ENCODE measurements at places on chromosomes 5 and 9.

DNA sequence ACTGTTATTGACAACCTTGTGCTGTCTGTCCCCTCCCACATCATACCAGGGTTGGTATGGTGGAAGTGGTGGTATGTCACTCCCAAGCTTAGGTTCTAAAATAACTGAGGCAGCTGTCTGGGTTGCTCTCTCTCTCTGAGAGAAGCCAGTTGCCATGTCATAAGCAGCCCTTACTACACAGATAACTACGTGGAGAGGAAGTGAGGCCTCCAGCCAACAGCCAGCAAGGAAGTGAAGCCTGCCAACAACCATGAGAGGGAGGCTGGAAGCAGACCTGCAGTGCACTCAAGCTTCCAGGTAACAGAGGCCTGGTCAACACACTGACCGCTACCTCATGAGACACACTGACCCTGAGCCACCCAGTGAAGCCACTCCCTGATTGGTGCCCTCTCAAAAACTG is 18.6 kb downstream of the CTNNAL1 start:
- DNase-seq = no peak

DNA sequence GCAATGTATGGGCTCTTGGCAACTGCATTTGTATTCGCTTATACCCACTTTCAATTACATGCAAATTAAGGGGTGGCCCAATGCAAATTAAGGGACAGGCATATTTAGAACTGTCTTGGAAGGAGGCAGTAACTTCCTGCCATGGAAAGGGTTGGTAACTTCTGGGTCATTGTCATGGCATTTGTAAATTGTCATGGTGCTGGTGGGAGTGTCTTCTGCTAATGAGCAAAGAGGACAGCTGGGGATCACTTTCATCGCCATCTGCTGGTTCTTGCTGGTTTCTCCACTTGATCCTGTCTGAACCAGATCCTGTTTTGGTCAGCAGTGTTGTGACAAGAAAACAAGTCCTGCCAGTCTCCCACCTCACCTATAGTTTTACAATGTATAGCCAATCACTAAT is 23.3 kb upstream of the UGT3A2 start:
- no peak for DNase-seq

- no peak for DNase-seq
Measured at GRCh38 chr5:140364472-140364765, 4.4 kb downstream of the SLC4A9 start.

GRCh38 chr9:116656501-116656971 is 30.6 kb upstream of the TRIM32 start:
- no peak for DNase-seq

DNA sequence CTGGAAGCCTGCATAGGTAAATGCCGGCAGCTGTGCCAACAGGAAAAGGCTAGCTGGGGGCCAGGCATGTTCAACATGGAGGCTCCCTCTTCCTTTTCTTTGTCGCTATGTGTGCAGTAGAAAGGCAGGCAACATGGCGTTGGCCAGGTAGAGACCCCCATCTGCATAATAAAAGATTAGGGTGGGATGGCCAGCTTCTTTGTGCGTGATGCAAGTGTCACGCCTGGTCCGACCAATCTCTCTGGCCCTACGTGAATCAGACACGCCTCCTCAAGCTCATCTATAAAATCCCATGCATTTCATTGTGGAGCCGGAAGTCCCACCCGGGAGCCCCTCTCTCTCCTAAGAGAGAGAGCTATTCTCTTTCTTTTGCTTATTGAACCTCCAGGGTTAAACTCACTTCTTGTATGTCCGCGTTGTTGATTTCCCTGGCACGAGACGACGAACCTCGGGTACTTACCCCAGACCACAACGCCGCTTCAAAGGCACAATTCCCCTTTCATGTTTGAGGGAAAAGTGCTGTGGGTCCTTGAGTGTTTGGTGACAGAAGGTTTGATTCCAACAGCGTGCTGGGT is 25.0 kb upstream of the C5orf47 start:
- no peak for DNase-seq

GRCh38 chr9:72627956-72628540 is 106.6 kb downstream of the TMC1 start:
- DNase-seq = no peak

DNA sequence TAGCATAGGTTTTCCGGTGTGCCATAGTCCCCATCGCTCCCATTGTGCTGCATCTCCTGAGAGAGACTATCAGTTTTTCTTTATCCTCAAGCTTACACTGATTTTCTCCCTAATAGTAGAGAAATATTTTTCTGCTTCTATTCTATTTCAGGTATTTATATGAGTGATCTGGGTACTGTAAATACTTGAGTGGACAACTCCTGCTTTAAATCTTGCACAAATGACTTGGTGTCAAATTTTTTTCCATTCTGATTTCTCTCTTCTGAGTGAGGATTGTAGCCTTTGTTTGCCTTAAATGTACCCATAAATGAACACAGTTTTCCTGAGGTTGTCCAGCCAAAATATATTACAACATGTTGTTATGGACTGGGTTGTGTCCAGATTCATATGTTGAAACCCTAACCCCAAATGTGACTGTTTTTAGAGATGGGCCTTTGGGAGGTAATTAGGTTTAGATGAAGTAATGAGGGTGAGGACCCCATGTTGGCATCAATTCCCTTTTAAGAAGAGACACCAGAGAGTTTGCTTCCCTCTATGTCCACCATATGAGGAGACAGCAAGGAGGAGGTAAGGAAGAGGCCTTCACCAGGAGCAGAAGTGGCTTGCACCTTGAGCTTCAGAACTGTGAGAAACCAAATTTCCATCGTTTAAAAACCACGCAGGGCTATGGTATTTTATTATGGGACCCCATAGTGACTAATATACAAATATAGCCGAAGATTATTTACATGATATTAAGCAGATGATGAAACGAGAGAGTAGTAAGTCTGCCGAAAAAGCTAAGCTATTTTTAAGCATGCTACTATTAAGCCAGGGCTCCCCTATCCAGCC is 336.4 kb upstream of the MPDZ start:
- no peak for DNase-seq

GRCh38 chr5:157913575-157913974 is 54.6 kb upstream of the CLINT1 start:
- no peak for DNase-seq

DNA sequence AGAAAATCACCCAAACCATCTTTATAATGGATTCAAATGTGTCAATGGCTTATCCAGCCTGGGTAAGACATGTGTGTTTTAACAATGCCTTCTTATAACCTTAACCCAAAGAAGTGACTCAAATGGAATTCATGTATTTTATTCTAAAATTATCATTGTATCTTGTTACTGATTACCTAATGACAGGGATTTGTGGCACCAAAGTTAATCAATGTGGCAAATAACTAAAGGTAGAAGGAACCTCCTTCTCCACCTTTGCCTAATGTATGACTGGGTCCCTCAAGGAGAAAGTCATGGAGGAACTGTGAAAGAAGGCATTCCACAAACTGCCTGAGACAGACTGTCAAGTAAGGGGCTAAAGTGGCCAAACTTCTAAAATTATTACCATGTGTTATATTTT is 84.4 kb upstream of the ITGA1 start:
- DNase-seq = no peak

- DNase-seq = no peak
Measured at GRCh38 chr9:10032166-10032565, 580.6 kb downstream of the PTPRD start.

DNA sequence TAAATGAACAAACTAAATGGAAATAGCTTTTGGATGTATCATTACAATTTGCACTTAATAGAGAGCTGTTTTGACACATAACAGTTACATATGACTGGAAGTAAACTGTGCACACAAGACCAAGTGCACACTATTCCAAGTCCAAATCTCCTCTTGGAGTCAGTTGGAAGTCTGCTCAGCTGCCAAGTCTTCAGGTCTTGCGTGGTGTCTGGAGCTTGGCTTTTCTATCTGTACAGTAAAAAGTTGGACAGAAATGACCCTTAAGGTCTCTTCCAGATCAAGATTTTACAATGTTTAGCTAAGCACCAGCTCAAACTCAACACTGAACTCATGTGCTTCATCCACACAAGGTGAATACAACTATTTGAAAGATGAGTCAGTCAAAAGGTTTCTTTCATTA is 456.9 kb downstream of the RASEF start:
- no peak for DNase-seq

DNA sequence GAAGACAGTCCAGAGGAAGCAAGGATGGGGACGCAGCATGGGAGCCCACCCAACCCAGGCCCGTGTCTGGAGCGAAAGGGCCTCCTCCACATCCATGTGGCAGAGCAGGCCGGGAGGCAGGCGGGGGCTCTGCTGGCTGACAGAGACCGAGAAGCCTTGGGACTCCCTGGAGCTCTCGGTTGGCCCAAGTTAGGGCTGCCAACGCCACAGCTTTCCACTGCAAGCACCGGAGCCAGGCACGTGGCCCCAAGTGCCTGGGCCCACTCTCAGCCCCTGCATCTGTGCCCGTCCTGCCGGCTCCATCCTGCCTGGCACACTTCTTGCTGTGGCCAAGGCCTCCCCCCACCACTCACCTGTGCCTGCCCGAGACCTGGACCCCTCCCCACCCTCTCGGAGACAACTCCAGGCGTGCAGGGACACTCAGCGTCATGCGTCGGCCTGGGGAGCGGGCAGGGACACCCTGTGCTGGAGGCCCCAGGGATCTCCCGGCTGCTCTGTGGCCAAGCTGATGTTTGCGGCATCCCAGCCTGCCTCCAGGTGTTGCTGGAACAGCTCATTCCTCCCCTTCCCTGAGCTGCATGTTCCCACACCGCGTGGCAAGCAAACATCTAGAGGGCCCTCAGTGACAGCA is 31.5 kb downstream of the SLC6A3 start:
- DNase-seq = no peak

DNA sequence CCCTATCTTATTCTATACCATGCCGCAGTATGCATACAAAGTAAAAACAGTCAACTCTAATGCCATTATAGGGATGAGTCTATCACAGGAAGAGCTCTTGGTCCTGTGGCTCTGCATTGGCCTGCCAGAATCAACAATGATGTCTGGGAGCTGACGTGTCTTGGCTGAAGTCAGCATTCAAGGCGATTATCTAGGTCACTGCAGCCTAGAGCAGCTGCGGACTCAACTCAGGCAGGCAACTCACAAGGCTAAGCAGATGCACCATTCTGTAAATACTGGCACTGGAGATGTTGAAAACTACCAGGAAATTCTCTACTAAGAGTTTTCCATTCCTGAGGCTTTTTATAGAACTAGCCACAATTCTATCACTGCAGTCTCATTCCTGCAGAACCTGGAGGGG is 13.3 kb downstream of the SPATA9 start:
- DNase-seq = no peak

GRCh38 chr5:51043745-51044144 is 339.5 kb upstream of the ISL1 start:
- DNase-seq = no peak

DNA sequence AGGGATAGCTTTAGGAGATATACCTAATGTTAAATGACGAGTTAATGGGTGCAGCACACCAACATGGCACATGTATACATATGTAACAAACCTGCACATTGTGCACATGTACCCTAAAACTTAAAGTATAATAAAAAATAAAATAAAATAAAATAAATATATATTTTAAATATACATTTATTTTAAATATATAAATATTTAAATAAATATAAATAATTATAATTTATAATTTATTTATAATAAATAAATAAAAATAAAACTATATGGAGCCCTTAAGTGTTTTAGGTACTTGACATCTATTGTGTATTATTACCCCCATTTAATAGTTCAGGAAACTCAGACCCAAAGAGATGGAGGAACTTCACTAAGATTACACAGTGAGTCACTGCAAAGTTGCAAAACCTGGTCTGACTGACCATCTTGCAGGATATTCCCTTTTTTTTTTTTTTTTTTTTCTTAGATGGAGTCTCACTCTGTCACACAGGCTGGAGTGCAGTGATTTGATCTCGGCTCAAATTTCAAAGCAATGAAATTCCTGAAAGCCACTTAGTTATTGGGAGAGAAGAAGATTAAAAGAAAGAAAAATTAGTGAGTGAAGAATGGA is 5.8 kb upstream of the C5orf52 start:
- DNase-seq = no peak

DNA sequence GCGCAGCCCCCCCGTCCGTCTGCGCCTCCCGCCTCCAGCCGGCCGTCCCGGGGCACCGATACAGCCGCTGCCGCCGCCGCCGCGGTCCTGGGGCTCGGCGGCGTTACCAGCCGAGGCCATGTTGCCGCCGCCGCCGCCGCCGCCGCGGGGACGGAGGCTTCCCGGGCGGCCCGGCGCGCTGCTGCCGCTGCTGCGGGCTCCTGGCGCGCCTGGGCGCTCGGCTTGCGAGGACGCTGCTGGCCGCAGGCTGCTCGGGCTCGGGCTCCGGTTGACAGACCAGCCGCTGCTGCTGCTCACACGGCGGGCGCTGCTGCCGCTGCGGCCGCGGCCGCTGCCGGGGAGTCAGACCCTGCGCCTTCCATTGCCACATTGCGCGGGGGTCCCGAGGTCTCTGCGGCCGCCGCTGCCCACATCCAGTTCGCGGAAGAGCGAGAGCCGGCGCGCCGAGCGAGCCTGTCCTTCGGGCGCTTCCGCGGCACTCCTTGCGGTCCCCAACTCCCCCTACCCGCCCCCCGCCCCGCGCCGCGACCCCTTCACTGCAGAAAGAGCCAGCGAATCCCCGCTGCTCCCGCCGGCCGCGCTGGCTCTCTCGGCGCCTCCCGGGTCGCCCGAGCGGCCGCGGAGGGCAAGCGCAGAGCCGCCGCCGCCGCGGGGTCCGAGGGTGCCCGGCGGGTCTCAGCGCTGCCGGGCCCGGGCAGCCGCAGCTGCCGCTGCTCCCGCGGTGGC is 8.4 kb downstream of the PTCH1 start:
- peak; percentile 29 for DNase-seq

DNA sequence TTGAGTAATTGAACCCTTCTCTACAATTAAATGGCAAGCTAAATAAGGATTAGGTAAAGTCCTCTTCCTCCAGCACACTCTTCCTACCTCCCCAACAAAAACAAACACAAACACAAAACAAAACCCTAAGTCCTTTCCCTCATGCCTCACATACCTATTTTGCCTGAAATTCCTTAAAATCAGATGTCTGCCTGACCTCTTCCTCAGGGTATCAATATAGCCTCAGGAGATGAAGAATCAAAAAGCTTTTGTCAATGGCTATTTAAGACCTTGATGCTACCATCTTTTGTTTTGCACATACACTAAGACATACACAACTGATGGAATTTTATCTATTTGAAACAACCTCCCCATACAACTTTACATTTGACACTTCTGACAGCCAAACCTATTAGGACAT is 75.1 kb downstream of the TUSC1 start:
- DNase-seq = no peak

DNA sequence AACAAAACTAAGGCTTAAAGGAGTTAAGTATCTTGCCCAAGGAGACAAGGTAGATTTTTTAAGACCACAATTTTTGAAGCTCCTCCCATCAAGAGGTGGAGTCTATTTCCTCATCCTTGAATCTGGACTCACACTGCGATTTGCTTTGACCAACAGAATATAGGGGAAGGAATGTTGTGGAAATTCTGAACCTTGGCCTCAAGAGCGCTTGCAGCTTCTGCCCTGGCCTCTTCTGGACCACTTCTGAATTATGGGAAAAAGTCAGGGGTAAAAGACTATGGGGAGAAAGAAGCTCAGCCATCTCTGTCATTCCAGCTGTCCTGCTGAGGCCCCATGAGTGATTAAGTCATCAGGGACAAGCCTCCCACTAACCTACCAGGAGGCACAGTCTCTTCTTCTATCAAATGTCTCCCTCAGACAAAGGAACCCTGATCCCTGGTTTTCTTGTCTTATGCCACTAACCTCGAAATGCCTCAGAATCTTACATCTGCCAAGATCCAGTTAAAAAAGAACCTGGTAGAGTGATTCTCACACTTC is 25.9 kb downstream of the MAPKAP1 start:
- DNase-seq = no peak

GRCh38 chr5:88583471-88583870 is 299.5 kb downstream of the MEF2C start:
- DNase-seq = no peak

- peak; percentile 72 for DNase-seq
Measured at GRCh38 chr5:139637438-139638089, 10.6 kb upstream of the CXXC5 start.
